H7 (cell line): ENCODE measurements at places on chromosomes 1 and 21. TPM values are rescaled to one million over a fixed set of nuclear protein-coding genes. Genes with fewer than 3 reads are reported as not detected.

DNA sequence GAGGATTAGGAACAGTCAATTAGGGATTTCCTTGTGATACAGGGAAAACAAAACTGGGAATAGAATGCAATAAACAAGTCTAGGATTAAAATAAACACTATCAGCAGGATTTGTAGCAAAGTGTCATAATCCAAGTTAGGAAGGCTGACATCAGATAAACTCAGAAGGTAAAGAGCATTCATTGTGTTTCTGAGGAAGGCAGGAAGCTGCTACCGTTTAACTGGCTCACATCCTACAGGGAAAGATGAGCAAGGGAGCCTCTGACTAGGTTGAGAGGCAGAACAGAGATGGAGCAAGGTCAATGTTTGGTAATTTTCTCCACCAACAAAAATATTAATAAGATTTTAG, 124.7 kb downstream of the POU2F1 start:
- no peak for DNase-seq

DNA sequence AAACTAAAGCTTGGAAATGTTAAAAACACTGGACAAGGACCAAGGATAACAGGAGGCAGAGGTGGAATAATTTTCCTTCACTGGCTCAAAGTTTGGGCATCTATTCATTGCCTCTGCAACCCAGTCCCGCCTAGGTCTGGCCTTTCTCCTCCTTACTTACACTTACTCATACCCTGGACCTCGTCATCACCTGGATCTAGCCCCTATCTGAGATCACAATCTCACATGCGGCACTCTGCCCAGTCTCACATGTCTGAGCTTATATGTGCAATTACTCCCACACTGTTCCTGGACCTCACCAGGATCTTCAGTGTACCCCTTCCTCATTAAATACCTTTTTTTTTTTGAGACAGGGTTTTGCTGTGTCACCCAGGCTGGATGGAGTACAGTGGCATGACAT, 37.6 kb downstream of the NVL start:
- DNase-seq: no peak

GRCh38 chr21:21162786-21163185, 164.6 kb downstream of the NCAM2 start:
- no peak for DNase-seq

GRCh38 chr1:182644886-182645285, 39.5 kb downstream of the RGS8 start:
- no peak for DNase-seq

The FMN2 gene
- 0.59 and 0.83 TPM in 2 replicates for total RNA-seq

The JAM2 gene
- 0.67 and 1.1 TPM in 2 replicates for total RNA-seq

The CLCA4 gene
- not detected in 2 replicates for total RNA-seq

GRCh38 chr1:232110281-232111090, 483.9 kb downstream of the DISC1 start:
- DNase-seq: peak; percentile 57

DNA sequence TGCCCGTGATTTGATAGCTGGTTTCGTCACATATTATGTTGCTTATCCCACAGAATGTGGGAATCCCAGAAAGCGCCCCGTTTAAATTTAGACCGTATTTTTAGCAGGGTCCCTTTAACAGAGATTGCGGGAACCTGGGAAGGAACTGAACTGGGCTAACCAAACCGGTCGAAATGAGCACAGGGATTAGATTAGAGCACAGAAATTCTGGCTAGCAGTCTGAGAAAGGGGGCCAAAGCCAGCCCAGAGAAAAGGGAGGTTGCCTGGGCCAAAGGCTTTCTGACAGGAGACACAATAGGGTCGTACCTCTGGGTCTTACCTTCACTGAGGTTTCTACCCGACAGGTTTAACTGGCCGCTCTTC, 327 bp downstream of the LRRC40 start:
- no peak for DNase-seq

The AMY1A gene
- total RNA-seq: not detected in 2 replicates

GRCh38 chr1:11237356-11237755, 25.0 kb downstream of the MTOR start:
- no peak for DNase-seq
